ENCODE measurements at places on chromosomes 5 and 9.

DNA sequence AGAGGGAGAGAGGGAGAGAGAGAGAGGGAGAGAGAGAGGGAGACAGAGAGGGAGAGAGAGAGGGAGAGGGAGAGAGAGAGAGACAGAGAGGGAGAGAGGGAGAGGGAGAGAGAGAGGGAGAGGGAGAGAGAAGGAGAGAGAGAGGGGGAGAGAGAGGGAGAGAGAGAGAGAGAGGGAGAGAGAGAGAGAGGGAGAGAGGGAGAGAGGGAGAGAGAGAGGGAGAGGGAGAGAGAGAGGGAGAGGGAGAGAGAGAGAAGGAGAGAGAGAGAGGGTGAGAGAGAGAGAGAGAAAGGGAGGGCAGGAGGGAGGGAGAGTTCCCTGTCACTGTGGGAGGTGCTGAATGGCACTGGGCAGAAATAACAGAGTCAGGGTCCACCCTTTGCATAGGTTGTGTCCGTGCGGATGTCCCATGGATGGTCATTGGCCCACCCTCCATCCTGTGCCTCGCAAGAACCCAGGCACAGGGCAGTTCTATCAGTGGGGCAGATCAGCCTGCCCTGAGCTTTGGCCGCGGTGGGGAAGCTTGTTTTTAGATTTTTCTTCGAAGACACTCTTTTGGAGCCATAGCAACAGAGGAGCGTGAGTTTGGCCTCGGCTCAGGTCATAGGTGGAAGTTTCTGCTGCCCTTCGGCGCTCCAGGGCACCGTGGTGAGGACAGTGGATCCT lies 30.1 kb downstream of the ADAMTSL2 start:
- no peak for DNase-seq

GRCh38 chr9:107118863-107119624 lies 164.0 kb upstream of the RAD23B start:
- DNase-seq: no peak

GRCh38 chr5:109959652-109960051 lies 269.9 kb downstream of the MAN2A1 start:
- DNase-seq: no peak

GRCh38 chr9:127485995-127486394 lies 34.7 kb downstream of the LRSAM1 start:
- no peak for DNase-seq

GRCh38 chr5:12885018-12885417 lies 980.8 kb upstream of the CTNND2 start:
- DNase-seq: no peak

GRCh38 chr9:34962546-34962945 lies 4.5 kb downstream of the PHF24 start:
- DNase-seq: no peak

GRCh38 chr5:38286002-38286401 lies 27.6 kb downstream of the EGFLAM start:
- no peak for DNase-seq

DNA sequence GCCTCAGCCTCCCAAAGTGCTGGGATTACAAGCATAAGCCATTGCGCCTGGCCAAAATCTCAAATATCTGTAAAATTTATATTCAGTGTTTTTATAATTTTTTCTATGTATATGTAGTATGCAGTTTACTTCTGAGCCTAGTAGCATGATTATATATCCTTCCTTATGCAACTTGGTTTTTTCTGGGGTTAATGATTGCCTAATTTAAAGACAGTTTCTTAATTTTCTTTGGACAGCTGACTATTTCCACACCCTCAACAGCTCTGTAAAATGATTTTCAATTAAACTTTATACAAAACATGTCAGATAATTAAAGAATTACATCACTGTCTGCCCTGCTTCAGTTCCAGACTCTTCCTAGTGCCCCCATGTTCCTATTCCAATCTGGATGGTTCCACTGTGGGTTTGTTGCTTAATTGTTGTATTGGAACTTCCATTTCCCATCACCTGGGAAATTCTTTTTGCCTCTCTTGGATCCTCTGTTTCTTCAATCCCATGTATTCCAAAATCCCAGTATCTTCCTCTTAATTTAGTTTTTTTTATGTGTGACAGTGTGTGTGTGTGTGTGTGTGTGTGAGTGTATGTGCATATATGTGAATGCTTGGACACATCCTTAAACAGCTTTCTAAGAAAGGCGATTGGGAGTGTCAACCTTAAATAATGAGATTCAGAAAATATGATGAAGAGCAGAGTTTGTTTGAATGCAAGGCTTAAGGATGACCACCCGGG lies 53.2 kb downstream of the C5orf22 start:
- no peak for DNase-seq

DNA sequence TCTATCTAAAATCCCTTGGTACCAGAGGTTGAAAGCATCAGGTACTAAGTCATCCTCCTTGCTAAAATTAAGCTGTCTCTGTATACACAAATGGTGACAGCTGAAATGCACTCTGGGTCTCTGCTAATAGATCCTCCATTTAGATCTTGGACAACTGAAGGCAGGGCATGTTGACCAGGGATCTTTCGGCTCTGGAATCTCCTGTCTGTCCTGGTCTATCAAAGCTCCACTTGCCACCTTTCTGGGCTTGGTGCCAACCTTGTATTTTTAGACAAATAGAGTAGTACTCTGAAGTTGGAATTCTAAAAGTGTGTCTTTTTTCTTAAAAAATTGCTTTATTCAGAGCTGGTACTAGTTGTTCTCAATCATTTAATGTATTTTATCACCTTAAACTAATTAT lies 135.2 kb upstream of the HMHB1 start:
- peak; percentile 28 for DNase-seq

DNA sequence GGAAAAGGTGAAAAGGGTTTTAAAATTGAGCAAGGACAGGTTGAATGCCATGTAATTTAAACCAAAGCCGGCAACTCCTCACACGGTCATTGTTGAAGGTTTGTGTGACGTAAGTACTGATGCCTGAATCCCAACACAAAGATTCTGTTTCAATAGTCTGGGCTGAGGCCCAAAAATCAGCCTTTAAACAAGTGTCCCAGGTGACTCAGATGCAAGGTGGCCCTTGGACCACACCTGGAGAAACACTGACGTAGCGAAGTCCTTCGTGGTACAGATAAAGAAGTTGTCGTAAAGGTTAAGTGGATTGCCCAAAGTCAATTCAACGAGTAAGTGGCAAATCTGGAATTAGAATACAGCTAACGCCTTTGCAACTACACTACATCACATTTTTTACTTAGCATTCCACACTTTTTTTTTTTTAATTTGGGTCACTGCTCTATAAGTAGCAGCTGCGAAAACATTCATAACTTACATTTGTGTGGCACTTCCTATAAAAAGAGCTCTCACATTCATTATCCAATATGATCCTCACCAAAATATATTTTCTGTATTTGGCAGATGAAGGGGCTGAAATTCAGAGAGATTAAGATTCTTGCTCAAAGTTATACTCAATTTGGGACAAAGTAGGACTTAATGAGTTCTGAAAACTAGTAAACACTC lies 111.3 kb downstream of the LPAR1 start:
- no peak for DNase-seq

DNA sequence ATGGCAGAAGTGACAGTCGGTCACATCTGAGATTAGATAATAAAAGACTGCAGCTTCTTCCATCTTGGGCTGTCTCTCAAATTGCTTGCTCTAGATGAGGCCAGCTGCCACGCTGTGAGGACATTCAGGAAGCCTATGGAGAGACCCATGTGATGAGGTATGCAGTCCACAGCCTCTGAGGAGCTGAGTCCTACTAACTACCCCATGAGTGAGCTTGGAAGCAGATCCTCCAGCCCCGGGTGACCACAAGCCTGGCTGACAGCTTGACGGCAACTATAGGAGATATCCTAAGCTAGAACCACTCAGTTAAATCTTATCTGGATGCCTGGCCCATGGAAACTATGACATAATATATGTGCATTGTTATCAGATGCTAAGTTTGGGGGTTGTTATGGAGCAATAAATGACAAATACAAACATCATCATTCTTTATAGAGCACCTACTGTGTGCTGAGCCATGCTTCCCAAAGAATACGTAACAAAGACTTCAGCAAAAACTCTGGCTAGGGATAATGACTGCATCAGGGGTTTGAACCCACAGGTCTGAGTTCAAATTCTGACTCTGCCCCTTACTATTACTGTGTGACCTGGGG lies 26.7 kb downstream of the KCNV2 start:
- DNase-seq: no peak

GRCh38 chr9:128371630-128372117 lies 500 bp downstream of the URM1 start:
- DNase-seq: no peak

GRCh38 chr9:89749500-89750116 lies 144.8 kb downstream of the GADD45G start:
- DNase-seq: no peak

GRCh38 chr9:101047848-101048397 lies 19.4 kb downstream of the PLPPR1 start:
- no peak for DNase-seq

GRCh38 chr5:112142769-112143270 lies 276.3 kb downstream of the EPB41L4A start:
- no peak for DNase-seq

DNA sequence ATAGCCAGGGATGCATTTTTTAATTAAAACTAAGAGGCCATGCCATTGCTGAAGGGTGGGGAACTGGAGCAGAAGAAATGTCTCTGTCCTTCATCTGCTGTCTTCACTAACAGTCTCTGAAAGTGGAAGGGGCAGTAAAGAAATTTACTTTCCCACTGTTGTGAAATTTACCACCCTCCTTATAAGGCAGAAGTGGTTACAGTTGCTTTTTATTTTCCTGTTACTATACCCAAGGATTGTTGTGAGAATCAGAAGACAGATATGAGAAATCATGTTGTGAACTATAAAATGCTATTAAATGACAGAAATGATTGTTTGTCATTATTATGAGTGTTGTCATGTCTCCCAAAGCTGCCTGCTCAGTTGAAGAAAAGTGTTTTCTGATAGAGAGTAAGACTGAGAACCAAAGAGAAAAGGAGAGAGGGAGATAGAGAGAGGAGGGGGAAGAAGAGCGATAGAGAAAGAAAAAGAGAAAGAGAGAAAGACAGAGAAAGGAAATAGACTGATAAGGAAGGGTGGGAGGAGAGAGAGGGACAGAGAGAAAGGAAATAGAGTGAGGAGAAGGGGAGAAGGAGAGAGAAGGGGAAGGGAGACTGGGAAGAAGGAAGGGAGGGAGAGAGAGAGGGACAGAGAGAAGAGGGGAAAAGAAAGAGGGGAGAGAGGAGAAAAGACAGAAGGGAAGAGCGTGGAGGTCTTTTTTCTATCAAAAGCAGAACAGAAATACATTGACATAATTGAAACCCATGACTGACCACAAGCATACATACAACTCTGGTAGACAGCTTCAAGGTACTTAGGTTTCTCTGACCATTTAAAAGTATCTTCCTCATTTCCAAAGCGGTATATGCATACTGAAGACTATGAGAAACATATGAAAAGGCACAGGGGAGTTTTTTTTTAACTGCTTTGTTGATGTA lies 22.5 kb downstream of the SEC61B start:
- no peak for DNase-seq

GRCh38 chr9:26129217-26129616 lies 451.0 kb upstream of the TUSC1 start:
- DNase-seq: no peak

GRCh38 chr5:83340511-83340918 lies 131.0 kb upstream of the VCAN start:
- DNase-seq: no peak

DNA sequence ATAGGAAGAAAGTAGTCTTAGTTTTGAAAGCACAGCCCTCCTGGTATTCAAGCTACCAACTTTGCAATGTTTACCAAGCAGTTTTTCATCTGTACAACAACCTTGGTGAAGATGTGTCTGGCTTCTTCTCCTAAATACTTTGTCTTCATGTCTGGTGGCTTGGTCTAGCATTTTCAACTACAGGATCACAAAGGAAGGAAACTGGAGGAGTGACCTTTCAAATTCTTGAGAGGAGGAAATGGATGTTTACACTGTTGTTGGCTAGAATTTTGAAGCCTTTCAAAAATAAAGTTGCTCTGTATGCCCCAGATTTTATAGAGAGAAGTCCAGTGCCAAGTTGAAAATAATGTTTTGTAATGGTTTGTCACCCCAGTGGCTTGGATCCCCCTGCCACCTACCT lies 16.3 kb downstream of the PAM start:
- no peak for DNase-seq

GRCh38 chr5:32777222-32777621 lies 66.1 kb downstream of the NPR3 start:
- DNase-seq: no peak

DNA sequence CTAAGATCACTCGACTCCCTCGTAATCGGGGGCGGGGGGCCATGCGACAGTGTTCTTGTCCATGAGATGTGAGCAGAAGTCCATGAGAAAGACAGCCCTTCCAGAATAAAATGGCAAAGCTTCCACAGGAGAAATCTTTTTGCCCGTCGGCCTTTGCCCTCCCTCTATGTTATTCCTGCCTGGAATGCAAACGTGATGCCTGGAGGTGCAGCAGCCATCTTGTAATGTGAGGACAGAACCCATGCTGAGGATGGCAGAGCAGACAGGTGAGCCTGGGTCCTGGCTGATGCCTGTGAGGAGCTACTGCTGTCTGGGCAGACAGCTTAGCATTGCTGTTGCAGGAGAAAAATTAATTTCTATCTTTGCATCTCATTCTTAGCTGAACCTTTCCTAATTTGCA lies 17.2 kb downstream of the MED10 start:
- no peak for DNase-seq

DNA sequence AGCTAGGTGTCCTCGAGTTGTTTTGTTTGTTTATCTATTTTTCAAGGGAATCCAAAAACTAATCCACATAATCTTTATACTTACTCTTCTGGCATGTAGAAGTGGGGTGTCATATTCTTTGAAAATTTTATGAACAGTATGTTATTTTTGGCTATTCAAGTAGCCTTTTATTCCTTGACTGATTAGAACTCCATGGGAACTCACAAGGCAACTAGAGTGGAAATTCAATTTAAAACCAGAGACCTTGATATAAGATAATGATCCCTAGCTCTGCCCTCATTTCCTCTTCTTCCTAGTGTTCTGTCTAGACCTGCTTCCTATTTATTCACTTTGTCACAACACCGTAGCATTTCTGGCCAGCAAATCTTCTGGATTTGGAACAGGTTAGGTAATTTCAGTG lies 1123.7 kb upstream of the C9orf72 start:
- no peak for DNase-seq

GRCh38 chr9:75930730-75931321 lies 40.4 kb downstream of the PCSK5 start:
- DNase-seq: peak; percentile 13

- no peak for DNase-seq
Measured at GRCh38 chr9:99336005-99336404, 113.9 kb downstream of the SEC61B start.
